ENCODE measurements at places on chromosomes 7 and 10.

DNA sequence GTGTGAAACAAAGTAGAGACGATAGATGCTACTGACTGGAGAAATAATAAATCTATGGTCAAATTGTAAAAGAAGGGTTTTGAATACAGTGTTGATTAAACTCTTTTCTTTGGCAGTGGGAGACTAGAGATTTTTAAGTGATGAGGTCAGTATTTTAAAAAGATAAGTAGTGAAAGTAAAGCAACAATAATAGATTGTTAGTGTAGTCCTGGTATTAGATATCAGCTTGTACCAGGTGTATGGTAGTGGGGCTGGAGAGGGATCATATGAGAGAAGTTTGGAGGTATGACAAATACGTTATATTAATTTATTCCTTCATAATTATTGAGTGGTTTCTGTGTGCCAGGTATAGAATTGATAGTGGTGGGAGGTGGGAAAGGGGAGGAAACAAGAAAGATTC, 25.2 kb downstream of the PHTF2 start:
- DNase-seq = no peak

GRCh38 chr10:104479906-104480593, 126.4 kb downstream of the CFAP58 start:
- no peak for DNase-seq

- no peak for DNase-seq
Observed at GRCh38 chr10:58547963-58548362, 35.3 kb downstream of the BICC1 start.

DNA sequence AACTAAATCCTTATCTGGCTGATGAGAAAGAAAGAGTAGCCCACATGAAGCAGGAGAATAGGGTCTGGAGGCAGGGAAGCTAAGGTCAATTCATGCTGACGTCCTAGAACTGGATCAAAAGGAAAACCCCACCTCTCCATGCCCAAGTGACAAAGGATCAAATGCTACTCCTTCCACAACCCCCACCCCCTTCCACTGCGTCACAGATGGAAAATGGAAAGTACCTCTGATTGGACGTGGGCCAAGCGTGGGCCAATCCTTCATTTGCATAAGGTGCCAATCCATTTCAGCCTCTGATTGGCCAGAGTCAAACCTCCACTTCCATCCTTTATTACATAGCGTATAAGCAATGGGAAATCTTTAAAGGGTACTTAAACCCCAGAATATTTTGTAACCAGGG, 431.3 kb upstream of the ETV1 start:
- DNase-seq = no peak

DNA sequence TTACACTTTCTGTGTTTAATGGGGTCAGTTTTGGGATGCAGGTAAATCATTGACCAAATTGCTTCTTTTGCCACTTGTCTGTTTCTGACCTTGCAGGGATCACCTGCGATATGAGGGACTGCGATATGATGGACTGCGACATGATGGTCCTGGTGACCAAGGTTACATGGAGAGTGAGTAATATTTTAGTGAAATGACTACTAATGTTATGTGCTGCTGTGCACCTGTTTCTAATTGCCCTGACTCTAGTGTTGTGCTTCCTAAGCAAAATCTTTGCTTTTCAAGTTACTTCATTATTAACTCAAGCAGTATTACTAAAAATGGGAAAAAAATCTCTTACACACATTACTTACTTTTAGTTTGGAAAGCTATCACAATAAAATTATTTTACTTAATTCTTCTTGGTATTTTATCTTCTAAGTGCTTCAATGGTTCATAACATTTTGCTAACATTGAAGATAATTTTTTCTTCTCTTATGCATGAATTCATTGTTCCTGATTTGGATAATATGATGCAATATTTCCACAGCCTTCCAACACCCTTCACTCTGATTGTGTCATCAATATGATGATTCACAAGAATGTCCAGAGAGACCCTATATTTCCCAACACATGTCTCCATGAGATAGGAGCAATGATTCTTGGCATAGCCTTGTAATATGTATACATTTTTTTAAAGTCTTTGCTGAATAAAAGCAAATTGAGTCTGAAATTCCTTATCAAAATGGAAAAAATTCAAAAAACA, 306.2 kb upstream of the AKR1E2 start:
- DNase-seq = no peak

DNA sequence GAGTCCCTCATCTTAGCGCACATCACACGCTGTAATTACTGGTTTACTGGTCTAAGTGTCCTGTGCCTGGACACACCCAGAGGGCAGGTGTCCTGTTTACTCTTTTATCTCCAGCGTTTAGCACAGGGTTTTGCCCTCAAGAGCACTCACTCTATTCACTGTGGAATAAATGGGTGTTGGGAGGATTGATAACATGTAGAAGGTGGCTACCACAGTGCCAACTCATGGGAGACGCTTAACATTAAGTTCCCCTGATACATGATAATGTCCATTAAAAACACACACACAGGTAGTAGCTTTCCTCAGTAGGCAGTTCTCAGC, 96.1 kb upstream of the EFCAB10 start:
- DNase-seq = no peak

DNA sequence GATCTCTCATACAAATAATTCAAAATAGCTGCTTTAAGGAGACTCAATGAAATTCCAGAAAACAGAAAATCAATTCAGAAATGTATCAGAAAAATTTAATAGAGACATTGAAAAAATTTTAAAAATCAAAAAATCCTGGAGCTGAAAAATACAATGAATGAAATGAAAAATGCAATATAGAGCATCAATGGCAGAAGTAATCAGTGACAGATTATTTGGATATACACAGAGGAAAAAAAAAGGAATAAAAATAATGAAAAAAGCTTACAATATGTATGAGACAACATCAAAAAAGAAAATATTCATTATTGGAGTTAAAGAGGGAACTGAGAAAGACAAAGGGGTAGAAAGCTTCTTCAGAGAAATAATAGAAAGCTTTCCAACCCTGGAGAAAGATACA, 122.9 kb upstream of the KLF14 start:
- no peak for DNase-seq

DNA sequence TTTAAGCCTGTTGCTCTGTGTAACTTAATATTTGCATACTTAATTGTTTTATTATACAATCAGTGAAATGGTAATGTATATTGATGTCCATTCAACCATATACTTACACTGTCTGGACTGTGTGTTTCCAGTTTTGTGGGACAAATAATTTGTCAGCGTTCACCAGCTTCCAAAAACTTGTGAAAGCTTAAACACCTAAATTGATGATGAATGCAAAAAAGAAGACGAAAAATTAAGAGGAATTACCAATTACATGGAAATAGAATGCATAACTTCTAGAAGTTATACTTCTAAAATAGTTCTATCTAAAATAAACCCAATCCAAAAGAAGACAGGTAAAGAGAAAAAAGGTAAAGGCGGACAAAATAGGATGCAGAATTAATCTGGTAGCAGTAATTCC, 155.0 kb upstream of the FZD1 start:
- DNase-seq = no peak

- DNase-seq = no peak
Observed at GRCh38 chr7:138449580-138449979, 10.5 kb upstream of the TRIM24 start.

DNA sequence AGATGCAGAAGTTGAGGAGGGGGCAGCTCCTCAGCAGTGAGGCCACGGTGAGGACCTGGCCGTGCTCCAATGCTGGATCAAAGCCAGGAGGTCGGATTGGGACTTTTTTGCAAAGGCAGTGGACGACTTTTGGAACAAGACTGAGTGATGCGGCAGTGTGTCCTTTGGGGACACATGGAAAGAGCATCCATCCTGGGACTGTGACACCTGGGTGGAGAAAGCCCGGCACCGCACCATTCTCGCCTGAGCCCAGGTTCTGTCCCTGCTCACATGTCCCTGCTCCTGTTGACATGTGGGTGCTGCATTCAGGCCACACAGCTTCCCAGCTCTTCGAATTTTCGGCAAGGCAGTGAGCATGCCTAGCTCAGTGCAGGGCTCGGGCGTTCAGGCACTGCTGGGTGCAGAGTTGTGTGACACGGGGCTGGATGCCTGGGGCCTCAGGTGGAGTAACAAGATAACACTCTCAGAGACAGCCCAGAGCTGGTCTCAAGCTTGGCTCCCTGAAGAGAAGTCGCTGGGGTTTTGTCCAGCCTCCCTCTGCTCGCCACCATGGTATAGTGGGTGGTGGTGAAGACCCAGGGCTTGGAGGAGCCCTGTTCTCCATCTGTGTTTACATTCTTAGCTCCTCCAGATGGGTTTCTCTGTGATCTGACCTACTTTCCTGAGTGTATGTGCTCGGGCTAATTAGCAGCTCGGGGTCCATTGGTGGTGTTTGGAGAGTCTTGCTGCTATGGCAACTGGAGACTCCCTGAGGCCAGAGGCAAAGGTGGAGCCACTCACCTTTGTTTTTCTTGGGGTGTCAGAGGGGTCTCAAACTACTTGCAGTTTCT, 111.7 kb upstream of the BTBD16 start:
- DNase-seq = no peak

GRCh38 chr10:110074758-110075671, 67.2 kb downstream of the ADD3 start:
- peak; percentile 49 for DNase-seq

- no peak for DNase-seq
Observed at GRCh38 chr10:19576576-19576975, 239.7 kb upstream of the PLXDC2 start.

DNA sequence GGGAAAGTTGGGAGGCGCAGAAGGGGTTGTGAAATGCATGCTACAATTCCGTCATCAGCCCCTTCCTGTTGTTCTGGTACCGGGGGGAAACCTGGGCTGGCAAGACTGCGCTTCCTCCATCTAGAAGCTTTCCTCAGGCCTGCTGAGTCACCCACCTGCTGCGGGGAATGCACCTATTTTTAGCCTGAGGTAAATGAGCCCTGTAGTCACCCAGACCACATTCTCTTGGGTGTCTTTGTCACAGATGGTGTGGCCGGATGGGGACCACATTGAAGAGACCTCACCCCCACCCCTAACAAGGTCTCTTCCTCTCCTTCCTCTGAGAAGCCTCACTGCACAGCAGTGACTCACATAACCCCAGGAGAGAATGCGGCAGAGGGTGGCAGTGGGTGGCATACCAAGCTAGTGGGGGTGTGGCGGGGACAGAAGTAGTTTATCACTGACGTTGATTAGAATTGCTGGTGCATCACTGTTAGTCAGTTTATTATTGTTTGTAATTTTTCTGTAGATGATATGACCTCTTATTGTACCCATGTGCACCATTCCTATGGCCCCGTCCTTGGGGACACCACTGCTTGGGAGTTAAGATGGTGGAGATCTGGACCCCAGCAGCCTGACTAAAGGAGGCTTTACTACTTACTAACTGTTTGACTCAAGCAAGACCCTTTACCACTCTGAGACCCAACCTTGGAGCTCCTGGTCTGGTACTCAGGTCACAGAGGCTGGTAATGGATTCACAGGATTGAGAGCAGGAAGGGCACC, 83.0 kb upstream of the DUSP5 start:
- DNase-seq = peak; percentile 89

GRCh38 chr10:77319557-77319956, 318.1 kb downstream of the KCNMA1 start:
- no peak for DNase-seq

DNA sequence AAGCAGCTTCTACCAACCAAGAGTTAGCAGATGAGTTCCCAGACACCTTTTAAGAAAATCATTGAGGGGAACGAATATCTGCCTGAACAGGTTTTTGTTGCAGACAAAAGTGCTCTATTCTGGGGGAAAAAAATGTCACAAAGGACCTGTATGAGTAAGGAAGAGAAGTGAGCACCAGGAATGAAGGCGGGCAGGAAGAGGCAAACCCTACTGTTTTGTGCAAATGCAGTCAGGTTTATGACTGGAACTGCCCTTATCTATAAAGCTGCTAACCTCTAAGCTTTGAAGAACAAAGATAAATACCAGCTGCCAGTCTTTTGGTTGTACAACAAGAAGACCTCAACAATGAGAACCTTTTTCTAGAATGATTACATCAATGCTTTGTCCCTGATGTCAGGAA, 292.4 kb upstream of the SP4 start:
- no peak for DNase-seq

DNA sequence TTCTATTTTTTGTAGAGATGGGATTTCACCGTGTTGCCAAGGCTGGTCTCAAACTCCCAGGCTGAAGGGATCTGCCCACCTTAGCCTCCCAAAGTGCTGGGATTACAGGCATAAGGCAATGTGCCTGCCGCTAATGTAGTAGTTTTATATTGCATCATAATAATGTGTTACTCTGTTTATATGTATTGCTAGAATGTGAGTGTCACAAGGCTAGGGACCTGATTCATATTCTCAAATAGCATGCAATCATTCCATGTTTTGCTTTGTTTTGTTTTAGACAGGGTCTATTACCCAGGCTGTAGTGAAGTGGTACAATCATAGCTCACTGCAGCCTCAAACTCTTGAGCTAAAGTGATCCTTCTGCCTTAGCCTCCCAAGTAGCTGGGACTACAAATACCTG, 13.5 kb downstream of the CCL26 start:
- no peak for DNase-seq

DNA sequence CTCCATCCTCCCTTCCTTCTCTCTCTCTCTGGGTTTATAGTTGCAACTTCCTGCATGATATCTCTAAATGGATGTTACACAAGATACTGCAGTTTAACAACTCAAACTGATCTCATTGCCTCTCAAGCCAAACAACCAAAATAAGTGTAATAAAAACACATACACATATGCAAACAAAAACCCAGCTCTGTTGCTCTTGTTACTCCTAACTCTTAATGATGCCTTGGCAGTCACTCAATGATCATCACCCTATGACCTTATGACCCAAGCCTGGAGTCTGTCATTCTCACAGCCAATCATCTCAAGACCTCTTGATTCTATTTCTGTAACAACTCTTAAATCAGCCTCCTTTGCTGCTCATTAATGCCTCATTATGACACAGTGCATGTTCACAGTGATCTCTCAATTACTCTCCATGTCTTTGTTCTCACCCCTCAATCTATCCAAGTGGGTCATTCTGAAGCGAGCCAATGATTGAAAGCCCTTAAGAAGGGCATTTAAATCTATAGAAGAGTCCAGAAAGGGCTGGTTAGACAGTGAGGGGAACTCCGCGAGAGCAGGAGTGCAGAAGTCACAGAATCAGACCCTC, 210.9 kb downstream of the INHBA start:
- DNase-seq = no peak

DNA sequence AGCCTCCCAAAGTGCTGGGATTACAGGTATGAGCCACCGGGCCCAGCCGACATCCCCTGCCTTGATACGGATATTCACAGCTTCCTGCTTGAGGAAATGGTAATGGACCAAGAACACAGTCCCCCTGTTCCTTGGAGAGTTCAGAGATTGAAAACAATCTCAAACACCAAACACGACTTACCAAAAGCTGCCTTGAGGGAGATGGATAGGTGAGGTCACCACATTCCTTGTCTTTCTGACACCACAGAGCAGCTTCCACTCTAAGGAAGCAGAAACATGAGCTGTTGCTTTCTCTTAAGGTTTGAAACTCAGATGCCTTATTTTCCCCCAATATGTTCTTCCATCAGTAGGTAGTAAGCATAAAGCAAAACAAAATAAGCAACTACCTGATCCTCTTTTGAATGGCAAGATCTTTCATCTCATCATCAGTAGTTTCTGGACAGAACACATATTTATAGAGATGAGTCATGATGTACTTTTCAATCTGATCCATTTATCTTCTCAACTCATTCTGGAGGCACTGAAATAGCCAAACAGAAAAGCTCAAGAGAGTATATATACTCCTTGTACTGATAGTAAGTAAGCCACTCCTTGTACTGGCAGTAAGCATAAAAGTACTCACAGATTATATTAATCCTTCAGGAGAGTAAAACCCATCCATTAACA, 199.1 kb upstream of the KCTD7 start:
- no peak for DNase-seq

- DNase-seq = no peak
Observed at GRCh38 chr7:49513911-49514310, 259.5 kb upstream of the VWC2 start.

Measured in kidney epithelial cell (primary cell).